Glomerular endothelial cell (primary cell): ENCODE measurements at places on chromosomes 1 and 21. TPM values are rescaled to one million over a fixed set of nuclear protein-coding genes. Genes with fewer than 3 reads are reported as not detected.
A peak's percentile ranks its signal among the peaks of the same experiment; 100 is the strongest.

DNA sequence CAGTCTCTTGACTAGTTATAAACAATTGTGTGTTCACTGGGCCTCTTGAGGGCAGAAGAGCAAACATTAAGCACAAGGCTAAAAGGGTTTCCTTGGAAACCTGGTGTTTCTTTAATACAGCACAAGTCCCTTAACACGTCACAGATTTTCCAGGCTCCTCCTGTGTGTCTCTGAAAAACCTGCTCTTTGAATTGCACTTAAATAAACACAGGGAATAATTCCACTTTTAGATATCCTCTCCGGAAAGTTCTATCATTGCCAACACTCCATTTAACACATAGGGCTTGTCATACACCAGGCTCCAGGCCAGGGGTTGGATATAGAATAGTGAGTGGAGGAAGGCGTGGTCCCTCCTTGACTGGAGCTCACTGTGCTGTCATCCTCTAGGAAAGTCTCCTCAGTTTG lies 442.6 kb downstream of the DSCAM start:
- DNase-seq, result no peak

DNA sequence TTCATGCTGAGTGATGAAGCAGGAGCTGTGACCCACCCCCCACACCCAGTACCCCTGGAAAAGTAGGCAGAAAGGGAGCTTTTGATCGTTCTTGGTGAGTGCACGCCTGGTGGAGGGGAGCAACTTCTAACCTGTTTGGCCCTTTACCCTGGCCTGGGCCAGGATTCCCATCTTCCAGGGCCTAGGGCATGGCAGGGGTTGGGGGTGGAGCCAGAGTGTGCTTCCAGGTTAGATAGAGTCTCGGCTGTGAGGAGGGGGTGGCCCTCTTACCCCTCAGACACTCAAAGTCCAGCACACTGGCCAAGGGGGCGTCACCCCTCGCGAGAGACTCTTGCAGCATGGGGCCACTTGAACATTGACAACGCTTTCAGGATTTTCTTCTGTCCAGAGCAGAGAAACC lies 236.6 kb downstream of the GRIK3 start:
- no peak for DNase-seq

- DNase-seq, result no peak
Observed at GRCh38 chr1:100440075-100440809, 87.9 kb downstream of the CDC14A start.

- no peak for DNase-seq
Observed at GRCh38 chr1:200257235-200257634, 152.6 kb downstream of the ZNF281 start.

GRCh38 chr1:69121723-69122122 lies 446.0 kb upstream of the LRRC7 start:
- DNase-seq, result no peak

GRCh38 chr1:206939841-206940587 lies 6.3 kb downstream of the PIGR start:
- no peak for DNase-seq

DNA sequence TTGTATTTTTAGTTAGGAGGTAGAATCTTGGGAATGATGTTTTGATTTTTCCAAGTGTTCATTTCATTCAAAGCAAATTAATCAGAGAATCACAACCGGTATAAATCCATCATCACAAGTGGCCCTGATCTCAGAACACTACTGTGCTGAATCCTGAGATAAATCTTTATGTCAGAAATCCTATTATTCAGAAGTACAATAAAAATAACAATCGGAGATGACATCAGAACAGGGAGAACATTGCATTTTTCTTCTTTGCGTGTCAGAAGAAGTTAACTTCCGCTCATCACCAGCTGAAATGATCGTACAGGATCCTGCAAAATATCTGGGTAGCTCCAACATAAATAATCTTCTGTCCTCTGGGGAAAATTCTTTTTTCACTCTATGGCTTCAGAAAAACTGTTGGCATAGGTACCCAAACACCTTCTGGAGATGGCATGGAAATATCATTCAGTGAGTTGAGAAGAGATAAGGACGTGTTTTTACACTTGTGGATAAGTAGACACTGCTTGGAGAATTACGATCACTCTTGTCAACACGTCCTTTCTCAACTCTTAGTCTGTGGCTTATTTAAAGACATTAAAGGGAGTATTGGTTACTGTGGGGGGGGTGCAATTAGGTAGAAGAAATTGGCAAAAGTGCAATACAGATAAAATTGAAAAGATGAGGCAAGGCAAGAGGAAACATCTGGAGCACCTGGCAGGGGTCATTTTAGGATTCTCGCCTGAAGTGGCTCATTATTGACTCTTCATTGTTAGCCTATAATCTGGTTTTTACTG lies 46.9 kb upstream of the SMYD2 start:
- no peak for DNase-seq

GRCh38 chr1:174998569-174999215 lies 1.1 kb upstream of the CACYBP start:
- peak; percentile 47 for DNase-seq

- DNase-seq, result no peak
Observed at GRCh38 chr1:229062135-229062534, 208.8 kb upstream of the RAB4A start.

- DNase-seq, result no peak
Observed at GRCh38 chr1:11377001-11377583, 101.9 kb upstream of the DISP3 start.

GRCh38 chr1:19591482-19592091 lies 52.5 kb upstream of the NBL1 start:
- no peak for DNase-seq

DNA sequence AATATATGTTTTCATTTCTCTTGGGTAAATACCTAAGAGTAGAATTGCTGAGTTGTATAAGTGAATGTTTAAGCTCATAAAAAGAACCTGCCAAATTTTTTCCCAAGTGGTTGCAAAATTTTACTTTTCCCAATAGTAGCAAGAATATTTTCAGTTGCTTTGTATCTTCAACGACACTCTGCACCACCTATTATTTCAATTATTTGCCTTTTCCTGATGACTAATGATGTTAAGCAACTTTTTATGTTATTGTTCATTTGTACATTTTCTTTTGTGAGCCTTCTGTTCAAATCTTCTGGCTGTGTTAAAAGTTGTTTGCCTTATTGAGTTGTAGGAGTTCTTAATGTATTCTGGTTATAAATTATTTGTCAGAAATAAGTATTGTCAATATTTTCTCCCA lies 299.1 kb upstream of the NRIP1 start:
- DNase-seq, result no peak

DNA sequence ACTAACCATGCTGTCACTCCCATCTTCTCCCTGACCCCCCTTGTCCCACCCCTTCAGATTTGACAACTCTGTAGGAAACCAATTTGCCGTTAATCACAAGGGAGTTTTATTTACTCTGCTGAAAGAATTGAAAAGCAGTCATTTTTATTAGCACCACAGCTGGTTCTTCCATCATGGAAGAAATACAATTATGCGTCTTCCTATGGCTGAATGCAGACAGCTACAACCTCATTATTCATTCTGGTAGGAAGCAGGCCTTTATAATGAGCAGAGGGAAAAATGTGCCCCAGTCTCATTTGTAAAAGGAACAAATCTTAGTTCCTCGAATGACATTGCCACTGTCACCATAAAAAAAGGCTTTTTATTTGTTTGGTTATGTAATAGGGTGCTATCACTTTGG lies 35.2 kb downstream of the JUN start:
- no peak for DNase-seq

GRCh38 chr21:25409978-25410377 lies 197.3 kb downstream of the MRPL39 start:
- DNase-seq, result no peak

DNA sequence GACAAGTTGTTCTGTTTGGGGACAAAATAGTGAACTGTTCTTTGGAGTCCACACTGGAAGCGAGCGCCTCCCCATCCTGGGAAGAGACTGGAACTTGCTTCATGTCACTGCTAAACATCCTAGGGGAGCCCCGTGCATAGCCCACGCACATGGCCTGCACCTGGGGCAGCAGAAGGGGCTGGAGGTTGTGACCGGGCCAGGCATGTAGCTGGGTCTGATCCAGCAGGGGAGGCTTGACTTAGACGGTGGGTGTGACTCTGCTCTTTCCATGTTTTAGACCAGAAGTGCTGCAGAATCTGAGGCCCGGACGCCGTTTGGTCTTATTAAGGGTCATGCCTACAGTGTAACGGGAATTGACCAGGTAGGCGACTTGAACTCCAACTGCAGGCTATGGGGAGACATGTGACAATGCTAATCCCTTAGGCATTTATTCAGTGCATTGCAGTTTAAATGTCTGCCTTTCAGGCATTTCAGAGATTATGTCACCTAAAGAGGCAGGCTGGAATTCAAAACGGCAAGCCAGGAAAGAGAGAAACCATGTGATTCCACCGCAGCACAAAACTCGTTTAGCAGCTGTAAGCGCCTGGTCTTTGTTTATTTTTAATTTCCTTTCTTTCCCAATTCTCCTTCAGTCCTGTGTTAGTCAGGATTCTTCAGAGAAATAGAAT lies 21.8 kb downstream of the CAPN9 start:
- no peak for DNase-seq

DNA sequence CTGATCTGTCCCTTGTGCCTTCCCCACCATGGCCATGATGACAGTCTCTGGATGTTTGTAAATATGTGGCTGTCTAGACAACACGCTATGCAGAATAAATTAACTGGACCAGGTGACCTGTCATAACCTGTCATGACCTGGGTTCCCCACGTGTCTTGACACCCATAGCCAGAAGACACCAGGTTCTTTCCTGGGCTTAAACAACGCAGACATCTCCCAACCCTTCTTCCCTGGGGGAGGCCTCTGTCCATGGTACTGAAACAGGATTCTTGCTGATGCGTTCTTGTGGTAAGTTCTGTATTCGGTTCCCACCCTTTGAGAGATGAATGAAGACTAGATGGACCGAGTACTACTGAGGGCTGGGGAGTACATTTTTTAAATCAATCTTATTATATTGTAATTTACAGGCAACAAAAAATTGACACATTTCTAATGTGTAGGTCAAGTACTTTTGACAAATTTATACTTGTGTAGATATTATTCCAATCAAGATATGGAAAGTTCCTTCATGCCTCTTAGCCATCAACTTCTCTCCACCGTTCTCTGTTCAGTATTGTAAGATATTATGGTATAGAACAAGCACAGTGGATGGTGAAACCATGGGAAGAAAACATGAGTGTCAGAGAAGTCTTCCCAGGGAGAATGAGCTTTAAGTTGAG lies 738.8 kb downstream of the PTPRU start:
- no peak for DNase-seq

- no peak for DNase-seq
Observed at GRCh38 chr1:119075614-119076013, 64.8 kb downstream of the WARS2 start.

- DNase-seq, result no peak
Observed at GRCh38 chr1:117594261-117594990, 11.4 kb upstream of the TENT5C start.

DNA sequence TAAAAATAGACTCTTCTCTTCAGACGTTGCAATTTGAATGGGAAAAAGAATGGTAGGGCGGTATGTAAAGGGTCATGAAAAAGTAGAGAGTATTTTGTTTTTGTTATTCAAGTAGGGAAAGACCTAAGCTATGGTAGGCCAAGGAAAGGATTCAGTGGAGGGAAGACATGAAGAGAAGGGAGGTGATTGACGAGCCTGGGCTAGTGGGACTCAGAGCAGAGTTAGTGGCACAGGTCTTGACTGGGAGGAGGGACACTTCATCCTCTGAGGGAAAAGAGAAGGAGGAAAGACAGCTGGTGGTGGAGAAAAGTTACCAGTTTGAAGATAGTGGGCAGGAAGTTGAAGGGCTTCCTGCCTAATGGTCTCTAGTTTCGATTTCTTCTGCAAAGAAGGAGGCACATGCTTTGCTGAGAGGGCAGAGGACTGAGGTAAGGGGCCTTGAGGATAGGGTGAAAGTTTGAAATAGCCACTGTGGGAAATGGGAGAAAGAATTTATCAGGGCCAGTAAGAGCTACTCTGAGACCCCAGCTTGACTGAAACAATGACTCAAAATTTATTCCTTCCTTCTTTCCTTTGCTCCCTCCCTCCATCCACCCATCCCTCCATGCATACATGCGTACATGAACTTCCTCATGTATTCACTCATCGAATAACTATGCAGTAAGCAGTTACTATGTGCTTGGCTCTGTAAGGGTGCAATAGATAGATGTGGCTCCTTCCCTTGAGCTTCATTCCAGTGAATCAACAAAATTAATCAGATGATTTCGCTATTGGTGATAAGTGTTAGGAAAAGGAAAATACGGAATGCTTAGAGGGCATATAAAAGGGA lies 4.2 kb downstream of the CD48 start:
- no peak for DNase-seq

GRCh38 chr1:201145132-201145531 lies 9.1 kb downstream of the TMEM9 start:
- no peak for DNase-seq

- no peak for DNase-seq
Observed at GRCh38 chr1:67855961-67856360, 22.7 kb upstream of the GNG12 start.

GRCh38 chr1:153661111-153661708 lies 2.7 kb downstream of the SNAPIN start:
- DNase-seq, result no peak

DNA sequence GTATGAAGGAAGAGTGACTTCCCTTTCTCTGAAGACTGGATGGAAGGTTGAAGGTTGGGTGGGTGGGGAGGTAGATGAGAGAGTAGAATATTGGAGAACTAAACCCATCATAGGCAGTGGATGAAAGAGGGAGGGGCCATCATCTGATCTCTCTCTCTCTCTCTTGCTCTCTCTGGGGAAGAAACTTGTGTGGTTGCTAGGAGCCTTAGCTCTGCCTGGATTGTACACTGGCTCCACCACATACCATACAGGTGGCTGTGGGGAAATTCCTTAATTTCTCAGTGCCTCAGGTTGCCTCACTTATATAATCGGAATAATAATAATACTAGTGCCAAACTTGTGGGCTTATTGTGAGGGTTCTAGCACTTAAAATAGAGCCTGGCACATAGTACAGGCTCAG lies 9.5 kb downstream of the XCL1 start:
- DNase-seq, result no peak

- DNase-seq, result no peak
Observed at GRCh38 chr1:211828584-211829342, 1.8 kb downstream of the LPGAT1 start.

- no peak for DNase-seq
Observed at GRCh38 chr21:42579456-42580075, 65.9 kb downstream of the SLC37A1 start.

- no peak for DNase-seq
Observed at GRCh38 chr1:204080163-204080903, 7.4 kb downstream of the SOX13 start.

Gene PHTF1
- total RNA-seq, result 37.7 and 38.7 TPM in 2 replicates

Gene ZYG11A
- total RNA-seq, result 0.35 and 0.73 TPM in 2 replicates

Gene NBPF4
- total RNA-seq, result not detected in 2 replicates

Gene NTMT2
- not detected in 2 replicates for total RNA-seq

Gene F3
- total RNA-seq, result 35.4 and 48.8 TPM in 2 replicates

Gene RXRG
- not detected in 2 replicates for total RNA-seq

Gene RGS13
- not detected in 2 replicates for total RNA-seq

Gene BCAN
- 0.24 TPM in 1 of 2 replicates, not detected in the other for total RNA-seq

Gene RBBP4
- total RNA-seq, result 146 and 182 TPM in 2 replicates

Gene BSND
- not detected in 2 replicates for total RNA-seq

Gene HENMT1
- total RNA-seq, result 2.7 and 3.0 TPM in 2 replicates

Gene KMO
- 3.1 TPM in 1 of 2 replicates, not detected in the other for total RNA-seq

Gene NR1I3
- not detected in 2 replicates for total RNA-seq
